OCI-LY7 (cell line): ENCODE measurements at places on chromosomes 1 and 21.
A peak's percentile ranks its signal among the peaks of the same experiment; 100 is the strongest.

- DNase-seq, result no peak
These were observed 16.5 kb downstream of the ACOT11 start for GRCh38 chr1:54564312-54565112.

GRCh38 chr1:192608671-192609070, 27.3 kb upstream of the RGS13 start:
- no peak for DNase-seq

DNA sequence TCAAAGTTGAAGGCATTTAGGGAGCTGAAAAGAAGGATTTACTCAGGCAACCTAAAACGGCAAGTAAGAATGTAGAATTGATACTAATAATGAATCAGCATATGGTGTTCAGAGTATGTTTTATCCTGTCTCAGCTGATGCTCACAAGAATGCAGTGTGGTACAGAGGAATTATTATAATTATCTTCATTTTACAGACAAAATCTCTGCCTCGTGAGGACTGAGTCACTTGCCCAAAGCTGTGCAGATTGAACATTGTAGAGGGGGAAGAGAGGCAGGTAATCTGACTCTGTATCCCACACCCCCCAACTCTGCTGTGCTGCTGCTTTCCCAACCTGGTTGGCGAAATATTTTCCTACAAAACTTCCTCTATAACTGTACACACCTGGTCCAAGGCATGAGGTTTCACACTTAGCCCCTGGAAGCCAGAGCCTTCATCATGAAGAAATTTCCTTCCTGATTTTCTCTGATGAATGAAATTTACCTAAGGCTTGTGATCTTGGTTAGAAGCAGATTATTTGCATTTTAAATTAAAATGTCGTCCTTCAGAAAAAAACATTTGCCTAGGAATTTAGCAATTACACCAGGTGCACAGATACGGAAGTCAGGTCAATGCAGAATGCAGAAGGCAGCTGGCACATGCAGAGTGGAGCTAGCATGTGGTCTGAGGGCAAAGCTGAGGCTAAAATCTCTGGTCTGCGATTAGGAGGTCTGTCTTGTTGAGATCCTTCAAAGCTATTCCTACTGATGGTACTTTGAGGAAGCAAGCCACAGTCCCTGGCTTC, 52.8 kb downstream of the DPT start:
- DNase-seq, result no peak

DNA sequence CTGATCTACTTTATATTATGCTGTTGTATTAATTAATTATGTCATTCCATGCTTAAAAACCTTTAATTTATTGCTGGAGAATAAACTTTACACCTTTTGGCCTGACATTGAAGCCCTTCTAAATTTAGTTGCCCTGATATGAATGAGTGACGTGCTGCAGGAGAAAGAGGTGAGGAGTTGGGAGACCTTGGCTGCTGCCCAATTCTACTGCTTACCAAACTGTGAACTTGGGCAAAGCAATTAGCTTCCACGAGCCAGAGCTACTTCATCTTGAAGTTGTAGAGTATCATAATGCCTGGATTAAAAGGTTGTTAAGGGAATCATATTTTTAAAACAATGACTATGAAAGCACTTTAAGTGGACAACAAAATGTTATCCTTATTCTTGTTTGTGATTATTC, 126.8 kb upstream of the DEPDC1 start:
- DNase-seq, result no peak

GRCh38 chr1:26317146-26317545, 612 bp upstream of the CD52 start:
- no peak for DNase-seq

- no peak for DNase-seq
These were observed 29.8 kb downstream of the TAS1R2 start for GRCh38 chr1:18829671-18830070.

DNA sequence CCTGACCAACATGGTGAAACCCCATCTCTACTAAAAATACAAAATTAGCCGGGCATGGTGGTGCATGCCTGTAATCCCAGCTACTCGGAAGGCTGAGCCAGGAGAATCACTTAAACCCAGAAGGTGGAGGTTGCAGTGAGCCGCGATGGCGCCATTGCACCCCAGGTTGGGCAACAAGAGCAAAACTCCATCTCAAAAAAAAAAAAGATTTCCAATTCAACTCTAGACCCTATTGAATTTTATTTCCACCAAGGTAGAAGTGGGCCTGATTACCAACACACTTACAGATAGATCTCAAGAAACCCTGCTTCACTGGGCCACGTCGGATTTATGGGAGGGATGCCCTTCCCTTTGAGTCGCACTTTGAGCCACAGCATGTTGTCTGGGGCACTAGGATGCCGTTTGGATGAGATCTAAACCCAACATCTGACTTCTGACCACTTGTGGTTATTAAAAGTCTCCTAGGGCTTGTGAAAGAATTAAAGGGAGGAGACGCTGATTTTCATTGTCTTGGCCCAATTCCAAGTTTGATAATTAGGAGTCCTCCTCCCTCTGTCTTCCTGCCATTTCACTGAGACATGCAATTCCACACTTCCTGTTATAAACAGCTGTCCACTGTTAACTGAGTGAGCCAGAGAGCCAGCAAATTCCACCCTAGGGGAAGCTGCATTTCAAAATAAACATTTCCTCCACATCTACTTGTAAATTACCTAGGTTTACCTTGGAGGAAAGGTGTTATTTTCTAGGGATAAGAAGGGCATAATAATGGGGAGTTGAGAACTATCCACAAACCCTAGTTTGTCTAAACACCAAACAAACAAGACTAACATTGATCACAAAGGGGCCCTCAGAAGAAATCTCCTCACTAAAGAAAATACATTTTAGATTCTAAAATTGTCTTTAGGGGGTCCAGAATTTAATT, 5.2 kb upstream of the RERE start:
- DNase-seq, result no peak

GRCh38 chr1:106278716-106279115, 777.8 kb upstream of the PRMT6 start:
- DNase-seq, result no peak

DNA sequence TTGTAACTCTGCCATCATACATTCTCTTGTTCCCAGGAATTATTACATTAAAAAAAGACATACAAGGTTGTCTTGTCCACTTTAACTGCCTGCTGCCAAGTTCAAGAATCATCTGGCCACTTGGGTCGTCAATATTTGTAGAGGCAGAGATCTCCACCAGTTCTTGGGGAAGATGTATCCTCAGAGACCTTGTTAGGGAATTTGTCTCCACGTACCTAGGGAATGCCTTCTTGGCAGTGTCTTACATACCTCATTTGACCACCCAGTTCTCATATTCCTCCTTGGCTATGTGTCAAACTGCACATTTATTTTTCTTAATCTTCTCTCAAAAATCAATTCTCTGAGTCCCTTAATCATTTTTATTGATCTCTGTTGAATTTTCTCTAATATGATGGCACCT, 266.0 kb downstream of the SPATA17 start:
- DNase-seq, result no peak

DNA sequence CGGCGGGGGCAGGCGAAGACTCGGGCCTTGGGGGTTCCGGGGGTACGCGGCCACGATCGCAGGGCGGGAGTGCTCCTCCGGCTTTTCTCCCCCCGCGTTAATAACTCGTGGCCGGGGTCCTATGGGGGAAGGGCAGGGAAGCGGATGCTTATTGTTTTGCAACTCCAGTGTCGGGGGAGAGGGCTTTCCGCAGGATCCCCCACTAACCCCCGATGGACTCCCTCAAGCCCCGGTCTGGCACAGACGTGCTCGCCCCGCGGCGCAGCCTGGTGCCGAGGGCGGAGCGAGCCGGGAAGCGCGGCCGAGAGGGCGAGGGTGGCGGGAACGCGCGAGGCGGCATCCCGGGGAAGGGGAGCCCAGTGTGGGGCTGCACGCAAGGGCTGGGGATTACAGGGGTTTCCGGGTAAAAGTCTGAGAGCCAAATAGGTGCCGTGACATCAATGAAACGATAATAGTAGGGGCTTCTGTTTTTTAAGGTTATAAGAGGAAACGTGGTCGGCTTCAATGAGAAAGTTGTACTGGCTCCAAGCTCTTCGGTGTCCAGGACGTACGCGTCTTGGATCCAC, 772 bp downstream of the UCK2 start:
- DNase-seq, result peak; percentile 79

GRCh38 chr21:25953196-25953595, 217.4 kb downstream of the APP start:
- DNase-seq, result no peak

GRCh38 chr1:26125382-26125781, 13.8 kb downstream of the PDIK1L start:
- no peak for DNase-seq

- DNase-seq, result no peak
These were observed 178.3 kb downstream of the CACNA1E start for GRCh38 chr1:181661569-181661968.

- DNase-seq, result no peak
These were observed 22.8 kb upstream of the C2CD2 start for GRCh38 chr21:41976611-41977010.

DNA sequence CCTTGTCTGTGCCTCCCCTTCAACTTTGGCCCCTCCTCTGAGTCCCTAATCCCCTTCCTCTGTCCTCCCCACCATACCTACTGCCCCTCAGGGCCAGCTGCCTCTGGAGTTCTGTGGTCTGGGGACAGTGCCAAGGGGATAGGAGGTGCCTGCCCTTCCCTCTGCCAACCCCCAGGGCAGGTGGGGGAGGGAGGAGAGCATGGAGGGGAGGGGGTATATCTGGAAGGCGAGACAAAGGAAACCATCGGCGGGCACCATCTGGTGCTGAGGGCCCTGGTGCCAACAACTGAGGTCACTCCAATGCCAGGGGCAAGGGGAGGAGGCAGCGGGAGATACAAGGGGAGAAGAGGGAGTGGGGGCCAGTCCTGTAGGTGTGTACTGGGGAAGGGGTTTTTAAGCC, 9.6 kb downstream of the RAB25 start:
- DNase-seq, result no peak

- DNase-seq, result no peak
These were observed 199.1 kb upstream of the LMO4 start for GRCh38 chr1:87129606-87130005.

DNA sequence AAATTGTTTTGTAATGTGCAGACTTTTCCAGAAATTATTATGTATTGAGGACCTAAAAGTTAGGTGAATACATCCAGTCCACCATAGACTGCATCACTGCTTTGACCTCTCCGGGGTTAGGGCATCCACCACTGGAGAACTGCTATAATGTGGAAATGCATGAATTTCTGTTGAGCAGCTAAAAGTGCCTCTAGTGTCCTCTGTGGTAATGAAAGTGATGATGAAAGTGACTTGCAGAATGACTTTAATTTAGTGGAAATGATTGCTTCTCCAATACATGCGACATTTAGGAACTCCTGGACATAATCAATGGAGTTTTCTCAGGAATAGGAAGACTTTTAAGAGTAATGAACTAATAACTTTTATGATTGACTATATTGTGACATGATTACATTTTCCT, 170.8 kb downstream of the LBR start:
- DNase-seq, result no peak

DNA sequence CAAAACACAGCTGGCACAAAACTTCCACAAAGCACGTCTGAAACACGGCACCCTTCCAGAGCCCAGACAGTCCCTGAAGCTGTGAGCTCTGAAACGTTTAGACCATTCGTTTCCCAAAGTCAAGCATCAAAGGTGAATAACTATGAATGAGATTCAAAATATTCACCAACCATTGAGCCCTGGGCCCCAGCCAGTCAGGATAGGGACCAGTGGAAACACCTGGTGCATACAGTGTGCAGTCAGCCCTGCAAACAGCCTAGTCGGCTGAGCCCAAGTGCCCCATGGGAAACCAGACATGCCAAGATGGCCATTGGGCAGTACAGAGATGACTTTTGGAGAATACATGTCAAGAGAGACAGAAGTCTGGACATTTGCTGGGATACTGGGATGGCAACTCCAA, 90.4 kb upstream of the EDN2 start:
- peak; percentile 38 for DNase-seq

- DNase-seq, result peak; percentile 71
These were observed 1.1 kb downstream of the CD84 start for GRCh38 chr1:160578175-160578524.

DNA sequence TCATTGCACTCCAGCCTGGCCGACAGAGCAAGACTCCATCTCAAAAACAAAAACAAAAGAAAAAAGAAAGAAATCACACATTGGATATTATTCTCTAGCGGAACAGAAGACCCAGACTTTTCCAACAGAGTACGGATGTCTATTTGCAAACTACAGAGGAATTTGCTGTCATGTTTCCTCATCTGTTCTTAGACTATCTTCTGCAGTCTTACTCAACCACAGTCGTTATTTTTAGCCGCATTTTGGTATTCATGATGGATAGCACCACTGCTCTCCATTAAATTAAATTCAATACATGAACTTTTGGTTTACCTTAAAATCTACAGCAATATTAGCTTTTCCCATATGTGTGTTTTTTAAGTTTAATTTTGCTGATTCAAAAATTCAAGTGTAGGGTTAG, 14.2 kb upstream of the HEATR1 start:
- DNase-seq, result no peak

GRCh38 chr1:226555092-226555491, 6.5 kb downstream of the STUM start:
- no peak for DNase-seq

DNA sequence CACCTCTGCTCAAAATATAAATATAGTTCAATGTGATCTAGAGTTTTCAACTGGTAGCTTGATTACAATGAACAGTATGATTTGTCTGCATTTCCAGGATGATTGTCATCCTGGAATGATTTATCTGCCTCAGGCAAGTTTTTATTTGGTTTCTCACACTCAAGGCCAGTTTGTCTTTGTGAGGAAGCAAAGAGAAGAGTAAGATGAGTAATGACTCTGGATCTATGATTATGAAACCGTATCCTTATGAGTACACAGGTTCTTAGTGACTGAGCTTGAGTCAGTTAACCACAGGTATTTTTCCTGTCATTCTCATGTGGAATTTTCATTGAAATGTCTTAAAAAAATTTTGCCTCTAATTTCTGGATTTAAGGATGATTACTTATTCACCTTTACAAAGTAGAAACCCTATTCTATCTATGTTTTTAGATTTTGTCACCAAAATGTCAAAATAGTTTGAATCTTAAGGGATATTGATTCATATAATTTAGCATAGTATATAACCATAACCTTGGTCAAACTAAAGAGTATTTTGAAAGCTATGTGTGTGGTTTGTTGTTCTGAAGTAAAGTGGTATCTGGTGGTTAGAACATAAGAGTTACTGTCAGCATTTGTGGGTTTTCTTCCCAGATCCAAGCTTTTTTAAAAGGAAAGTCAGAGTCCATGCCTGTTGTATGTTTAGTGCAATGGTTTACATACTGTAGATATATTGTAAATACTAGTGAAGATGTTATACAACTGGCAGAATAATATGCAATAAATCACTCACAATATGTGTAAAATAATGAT, 145.0 kb downstream of the RASAL2 start:
- no peak for DNase-seq
